CD4-positive, alpha-beta T cell treated with Interleukin-17A for 4 hours (primary cell): ENCODE measurements at places on chromosomes 4 and X.
A peak's percentile ranks its signal among the peaks of the same experiment; 100 is the strongest.

DNA sequence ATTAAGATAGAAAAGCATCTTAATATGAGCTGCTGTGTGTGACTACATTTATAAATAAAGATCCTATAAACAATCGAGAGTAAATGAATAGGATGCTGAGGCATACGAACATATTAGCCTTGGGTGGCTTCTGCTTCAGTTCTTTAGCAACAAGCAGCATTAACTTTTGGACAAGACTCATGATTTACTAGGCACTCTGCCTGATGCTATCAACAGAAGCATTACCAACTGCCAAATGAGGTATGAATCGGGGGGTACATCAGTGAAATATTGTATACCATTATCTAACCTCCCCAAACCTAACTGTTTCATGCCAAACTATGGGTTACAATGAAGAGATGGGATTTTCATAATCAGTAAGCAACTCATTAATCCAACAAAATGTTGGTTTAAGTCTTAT, 113.1 kb downstream of the RAB28 start:
- DNase-seq: no peak

DNA sequence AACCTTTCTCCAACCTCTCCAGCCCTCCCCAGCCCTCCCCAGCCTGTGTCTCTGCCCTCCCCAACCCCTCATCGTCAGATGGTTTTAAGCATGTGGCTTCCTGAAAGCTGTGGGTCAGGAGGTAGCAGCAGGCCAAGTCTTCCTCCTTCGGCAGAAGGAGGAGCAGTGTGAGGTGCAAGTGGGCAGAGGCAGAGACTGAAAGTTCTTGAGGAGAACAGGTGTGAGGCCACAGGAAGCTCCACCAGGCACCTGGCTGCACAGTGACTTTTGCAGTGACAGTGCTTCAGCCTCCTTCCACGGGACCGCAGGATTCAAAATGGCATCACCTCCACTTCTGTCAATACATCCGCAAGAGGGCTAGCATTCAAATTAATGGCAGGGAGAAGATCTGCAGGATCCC, 203.9 kb upstream of the LEF1 start:
- peak; percentile 57 for DNase-seq

GRCh38 chr4:48687313-48688051, 92.6 kb downstream of the FRYL start:
- DNase-seq: no peak

- no peak for DNase-seq
Measured at GRCh38 chrX:125202591-125203248, 117.0 kb upstream of the TEX13C start.

GRCh38 chrX:154048398-154048797, 28.7 kb upstream of the IRAK1 start:
- no peak for DNase-seq

- no peak for DNase-seq
Measured at GRCh38 chr4:54386042-54386669, 157.1 kb downstream of the PDGFRA start.
